ENCODE measurements at places on chromosomes 13 and 19.

GRCh38 chr19:15439078-15439799 is 10.5 kb downstream of the WIZ start:
- DNase-seq: no peak

DNA sequence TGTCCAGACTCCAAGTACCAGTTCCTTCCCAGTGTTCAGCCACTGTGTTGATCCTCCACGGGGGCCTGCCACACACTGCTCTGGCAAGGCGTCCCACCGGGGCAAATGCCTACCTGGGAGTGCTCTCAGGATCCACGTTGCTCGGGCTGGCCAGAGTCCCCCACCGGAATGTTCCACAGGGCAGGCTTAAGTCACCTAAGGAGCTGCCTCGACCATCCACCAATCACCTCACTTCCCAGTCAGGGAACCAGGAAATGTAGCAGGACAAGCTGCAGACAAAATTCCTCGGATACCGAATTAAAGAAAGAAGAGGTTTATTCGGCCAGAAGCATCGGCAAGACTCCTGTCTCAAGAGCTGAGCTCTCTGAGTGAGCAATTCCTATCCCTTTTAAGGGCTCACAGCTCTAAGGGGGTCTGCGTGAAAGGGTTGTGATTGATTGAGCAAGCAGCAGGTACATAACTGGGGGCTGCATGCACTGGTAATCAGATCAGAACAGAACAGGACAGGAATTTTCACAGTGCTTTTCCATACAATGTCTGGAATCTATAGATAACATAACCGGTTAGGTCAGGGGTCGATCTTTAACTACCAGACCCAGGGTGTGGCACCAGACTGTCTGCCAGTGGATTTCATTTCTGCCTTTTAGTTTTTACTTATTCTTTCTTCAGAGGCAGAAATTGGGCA is 56.9 kb upstream of the EDNRB start:
- no peak for DNase-seq

- no peak for DNase-seq
Observed at GRCh38 chr19:52237197-52237596, 32.2 kb upstream of the ZNF766 start.

GRCh38 chr13:83831796-83832195 is 50.5 kb downstream of the SLITRK1 start:
- DNase-seq: no peak

DNA sequence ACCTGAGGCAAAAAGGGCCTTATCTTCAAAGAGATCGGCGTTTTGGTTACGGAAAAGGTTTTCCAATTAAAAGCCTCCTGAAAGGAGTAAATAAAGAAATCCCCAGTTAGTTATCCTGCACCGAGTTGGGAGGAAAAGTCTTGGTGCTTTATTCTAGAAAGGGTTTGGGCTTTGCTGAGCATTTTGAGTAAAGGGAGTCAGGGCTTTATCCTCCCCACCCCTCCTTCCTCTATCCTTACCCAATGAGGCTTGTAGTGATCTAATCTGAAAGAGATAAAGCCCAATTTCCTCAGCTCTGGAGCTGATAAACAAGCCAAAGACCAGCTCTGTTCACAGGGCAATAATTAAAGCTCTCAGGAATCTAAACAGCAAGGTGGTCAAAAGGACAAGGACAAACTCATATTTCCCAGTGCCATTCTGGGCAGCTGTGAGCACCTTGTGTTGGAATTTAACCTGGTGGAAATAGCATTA is 188.9 kb upstream of the TSC22D1 start:
- DNase-seq: no peak

DNA sequence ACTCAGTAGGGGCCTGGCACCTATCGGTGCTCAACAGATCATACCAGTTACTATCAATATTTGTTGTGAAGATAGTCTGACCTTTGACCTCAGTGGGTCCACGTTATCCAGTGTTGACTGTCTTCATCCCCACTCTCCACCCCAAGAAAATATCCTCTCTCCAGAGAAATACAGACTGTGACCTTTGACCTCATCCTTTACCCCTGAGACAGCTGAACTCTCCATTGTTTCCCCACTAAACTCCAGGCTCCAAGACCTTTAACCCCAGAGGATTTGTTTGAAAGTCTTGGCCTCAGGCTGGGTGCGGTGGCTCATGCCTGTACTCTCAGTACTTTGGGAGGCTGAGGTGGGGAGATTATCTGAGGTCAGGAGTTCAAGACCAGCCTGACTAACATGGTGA is 22.6 kb upstream of the PPP5C start:
- no peak for DNase-seq

- no peak for DNase-seq
Observed at GRCh38 chr13:109480011-109480955, 306.1 kb downstream of the IRS2 start.

DNA sequence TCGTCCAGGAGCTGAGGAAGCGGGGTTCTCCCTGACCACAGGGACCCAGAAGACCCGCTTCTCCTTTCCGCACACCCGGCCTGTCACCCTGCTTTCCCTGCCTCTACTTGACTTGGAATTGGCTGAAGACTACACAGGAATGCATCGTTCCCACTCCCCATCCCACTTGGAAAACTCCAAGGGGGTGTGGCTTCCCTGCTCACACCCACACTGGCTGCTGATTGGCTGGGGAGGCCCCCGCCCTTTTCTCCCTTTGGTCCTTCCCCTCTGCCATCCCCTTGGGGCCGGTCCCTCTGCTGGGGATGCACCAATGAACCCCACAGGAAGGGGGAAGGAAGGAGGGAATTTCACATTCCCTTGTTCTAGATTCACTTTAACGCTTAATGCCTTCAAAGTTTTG is 18.9 kb downstream of the VASP start:
- DNase-seq: peak; percentile 78

- no peak for DNase-seq
Observed at GRCh38 chr13:113472355-113473025, 18.0 kb downstream of the DCUN1D2 start.

DNA sequence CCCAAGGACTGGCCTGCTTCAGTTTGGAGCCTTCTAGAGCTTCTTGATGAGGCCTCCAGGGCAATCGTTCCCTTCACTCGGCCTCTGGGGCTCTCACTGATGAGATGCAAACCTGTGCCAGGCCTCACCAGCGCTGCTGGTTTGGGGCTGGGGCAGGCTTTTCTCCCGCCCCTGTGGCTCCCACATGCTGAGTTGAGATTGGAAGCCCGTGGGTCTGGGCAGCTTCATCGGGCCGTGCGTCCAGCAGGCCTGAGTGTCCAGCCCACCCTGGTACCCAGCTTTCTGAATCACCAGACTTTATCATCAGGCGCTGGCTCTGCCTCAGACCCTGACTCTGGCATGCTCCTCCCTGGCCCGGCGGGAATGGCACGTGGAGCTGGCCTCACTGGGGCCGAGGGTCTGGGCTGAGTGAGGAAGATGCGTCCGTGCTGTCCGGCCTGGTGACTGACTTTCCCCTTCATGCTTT is 4.3 kb downstream of the CALM3 start:
- no peak for DNase-seq

DNA sequence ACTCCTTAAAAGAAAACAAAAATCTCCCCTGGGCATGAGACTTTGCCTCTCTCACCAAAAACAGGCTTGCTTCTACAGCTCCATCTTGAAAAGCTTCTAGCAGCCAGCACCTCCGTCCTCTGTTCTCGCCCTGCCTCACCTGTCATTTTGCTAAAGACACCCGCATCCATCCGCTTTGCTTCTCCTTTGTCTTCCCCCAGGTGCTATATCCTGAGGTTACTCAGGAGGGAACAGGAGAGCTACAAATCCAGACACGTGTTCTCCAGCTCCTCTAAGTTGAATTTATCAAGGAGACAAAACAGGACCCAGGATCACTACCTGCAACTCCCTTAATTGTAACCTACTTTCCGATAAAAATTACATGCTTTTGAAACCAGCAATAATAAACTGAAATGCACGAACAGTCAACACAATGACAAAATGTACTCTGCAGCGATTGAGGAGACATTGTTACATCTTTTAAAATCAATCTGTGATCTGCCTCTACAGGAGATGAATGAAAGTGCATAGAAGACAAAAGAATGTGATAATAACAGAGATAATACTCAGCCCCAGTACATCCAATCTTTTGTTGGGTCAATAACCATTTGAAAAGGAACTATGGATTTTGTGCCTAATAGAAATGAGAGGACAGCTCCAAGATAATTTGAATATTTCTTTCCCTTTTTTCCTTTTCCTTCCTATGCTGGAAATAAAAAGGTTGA is 221.2 kb downstream of the DCLK1 start:
- DNase-seq: peak; percentile 7

GRCh38 chr19:3979674-3980352 is 5.5 kb downstream of the EEF2 start:
- no peak for DNase-seq

GRCh38 chr19:7251494-7251893 is 42.7 kb downstream of the INSR start:
- no peak for DNase-seq

DNA sequence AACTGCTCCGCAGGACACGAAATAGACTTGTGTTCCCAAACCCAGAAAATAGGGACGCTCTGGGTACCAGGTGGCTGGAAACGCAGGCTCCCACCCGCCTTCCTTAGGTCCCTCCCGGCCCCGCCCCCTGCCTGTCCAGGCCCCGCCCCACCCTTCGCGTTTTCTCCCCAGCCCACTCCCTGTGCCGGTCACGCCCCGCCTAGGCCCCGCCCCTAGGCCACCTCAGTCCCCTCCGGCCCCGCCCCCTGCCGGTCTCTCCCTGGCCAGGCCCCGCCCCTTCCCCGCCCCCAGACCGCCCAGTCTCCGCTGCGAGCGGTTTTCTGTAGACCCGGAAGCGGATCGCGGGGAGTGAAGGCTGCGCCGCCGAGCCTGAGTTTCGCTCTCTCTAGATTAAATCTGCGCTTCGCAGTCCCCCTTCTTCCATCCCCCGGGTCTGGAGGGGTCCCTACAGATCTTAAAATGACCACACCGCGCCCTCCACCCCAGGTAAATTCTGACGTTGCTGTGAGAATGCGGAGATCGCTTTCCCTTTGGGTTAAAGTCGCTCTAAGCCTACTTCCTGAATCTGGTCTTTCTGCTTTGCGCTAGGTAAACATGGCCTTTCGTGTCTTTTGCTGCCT is 3.7 kb upstream of the ZNF665 start:
- peak; percentile 89 for DNase-seq

GRCh38 chr19:54298357-54299125 is 14.4 kb downstream of the LILRA5 start:
- no peak for DNase-seq

GRCh38 chr13:84380866-84381265 is 498.6 kb upstream of the SLITRK1 start:
- no peak for DNase-seq

GRCh38 chr13:32408296-32409000 is 19.5 kb downstream of the N4BP2L1 start:
- no peak for DNase-seq

- no peak for DNase-seq
Observed at GRCh38 chr13:50617134-50617721, 226.3 kb downstream of the DLEU7 start.

DNA sequence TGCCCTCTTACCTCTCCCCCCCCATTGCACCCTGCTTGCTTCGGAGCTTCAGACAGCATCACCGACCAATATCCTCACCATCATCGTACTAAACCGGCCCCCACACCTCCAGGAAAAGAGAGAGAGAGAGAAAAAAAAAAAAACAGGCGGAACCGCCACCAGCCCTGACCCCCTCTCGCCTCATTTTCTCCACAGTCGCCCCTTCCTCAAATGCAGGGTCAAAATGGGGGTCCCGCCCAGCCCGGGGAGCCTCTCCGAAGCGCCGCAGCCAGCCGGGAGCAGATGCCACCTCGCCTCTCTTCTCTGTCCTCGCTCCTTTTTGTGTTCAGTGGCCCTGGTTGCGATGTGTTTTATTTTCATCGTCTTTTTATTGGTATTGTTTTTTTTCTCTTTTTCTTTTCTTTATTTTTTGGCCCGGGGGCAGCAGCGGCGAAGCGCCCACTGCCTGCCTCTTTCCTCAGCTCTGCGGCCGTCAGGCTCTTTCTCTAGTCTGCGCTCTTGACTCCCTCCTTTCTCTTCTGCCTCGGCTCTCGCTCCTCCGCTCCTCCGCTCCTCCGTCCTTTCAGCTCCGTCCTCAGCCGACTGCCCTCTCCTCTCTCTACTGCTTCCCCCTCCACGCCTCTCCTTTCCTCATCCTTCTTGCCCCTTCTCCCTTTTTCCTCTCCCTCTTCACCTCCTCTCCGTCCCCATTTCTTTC is 41.4 kb downstream of the DEDD2 start:
- peak; percentile 64 for DNase-seq

DNA sequence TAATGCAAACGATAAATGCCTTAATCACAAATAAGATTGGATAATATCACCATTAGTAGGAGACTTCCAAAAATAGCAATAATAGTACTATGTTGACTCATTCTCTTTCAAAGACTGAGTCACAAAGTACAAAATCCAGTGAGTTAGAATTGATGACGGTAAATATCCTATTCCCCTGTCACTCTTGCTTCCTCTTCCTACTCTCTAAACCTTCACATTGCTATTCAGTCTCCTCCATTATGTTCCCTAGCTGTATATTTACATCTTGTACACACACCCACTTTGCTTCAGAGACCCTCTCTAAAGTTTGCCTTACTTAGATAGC is 26.3 kb upstream of the INTS6 start:
- no peak for DNase-seq

GRCh38 chr13:66774046-66774445 is 456.1 kb downstream of the PCDH9 start:
- no peak for DNase-seq

DNA sequence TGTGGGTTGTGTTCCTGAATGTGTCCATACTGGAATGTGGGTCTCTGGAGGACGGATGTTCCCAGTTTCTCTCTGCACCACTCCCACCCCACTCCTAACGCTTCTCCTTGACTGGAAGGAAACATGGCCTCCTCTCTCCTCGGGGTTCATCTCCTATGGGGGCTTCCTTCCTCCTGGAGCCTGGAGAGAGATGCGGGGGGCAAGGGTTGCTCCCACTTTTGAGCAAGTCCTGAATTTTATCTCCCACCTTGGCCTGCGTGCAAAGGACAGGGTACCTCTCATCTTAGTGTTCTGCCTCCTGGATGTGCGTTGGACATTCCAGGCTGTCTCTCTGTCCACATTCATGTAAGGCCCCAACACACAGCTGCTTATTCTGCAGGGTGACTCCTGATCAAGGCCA is 52.5 kb upstream of the UQCRFS1 start:
- no peak for DNase-seq

DNA sequence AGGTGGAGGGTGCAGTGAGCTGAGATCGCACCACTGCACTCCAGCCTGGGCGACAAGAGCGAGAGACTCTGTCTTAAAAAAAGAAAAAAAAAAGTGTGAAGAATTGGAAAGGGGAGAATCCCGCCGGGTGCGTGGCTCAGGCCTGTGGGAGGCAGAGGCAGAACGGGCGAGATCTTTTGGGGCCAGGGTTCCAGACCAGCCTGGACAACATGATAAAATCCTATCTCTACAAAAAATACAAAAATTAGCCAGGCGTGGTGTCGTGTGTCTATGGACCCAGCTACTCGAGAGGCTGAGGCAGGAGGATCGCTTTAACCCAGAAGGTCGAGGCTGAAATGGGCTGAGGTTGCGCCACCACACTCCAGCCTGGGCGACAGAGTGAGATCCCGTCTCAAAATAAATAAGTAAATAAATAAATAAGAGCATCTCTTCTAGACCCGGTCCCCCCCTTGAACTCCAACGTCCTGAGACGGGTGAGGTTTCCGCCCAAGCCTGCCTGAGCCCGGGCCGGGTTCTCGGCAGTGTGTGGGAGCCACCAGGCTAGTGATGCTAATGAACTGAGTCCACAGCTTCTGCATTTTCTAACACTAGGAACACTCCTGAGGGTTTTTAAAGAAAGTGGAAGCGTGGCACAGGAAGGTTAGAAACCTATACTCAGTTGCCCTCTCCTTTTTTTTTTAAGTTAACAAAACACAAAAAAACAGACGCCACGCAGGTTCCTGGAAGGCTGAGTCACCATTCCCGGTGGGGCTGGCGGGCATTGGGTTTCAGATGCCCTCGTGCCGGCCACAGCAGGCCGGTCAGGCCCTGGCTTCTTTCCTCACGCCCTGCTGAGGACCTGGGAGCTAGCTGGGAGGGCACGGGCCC is 22.0 kb downstream of the GPX4 start:
- no peak for DNase-seq

Measured in cerebellar cortex (tissue), 1 donor.